ENCODE measurements at places on chromosomes 16 and 17.

DNA sequence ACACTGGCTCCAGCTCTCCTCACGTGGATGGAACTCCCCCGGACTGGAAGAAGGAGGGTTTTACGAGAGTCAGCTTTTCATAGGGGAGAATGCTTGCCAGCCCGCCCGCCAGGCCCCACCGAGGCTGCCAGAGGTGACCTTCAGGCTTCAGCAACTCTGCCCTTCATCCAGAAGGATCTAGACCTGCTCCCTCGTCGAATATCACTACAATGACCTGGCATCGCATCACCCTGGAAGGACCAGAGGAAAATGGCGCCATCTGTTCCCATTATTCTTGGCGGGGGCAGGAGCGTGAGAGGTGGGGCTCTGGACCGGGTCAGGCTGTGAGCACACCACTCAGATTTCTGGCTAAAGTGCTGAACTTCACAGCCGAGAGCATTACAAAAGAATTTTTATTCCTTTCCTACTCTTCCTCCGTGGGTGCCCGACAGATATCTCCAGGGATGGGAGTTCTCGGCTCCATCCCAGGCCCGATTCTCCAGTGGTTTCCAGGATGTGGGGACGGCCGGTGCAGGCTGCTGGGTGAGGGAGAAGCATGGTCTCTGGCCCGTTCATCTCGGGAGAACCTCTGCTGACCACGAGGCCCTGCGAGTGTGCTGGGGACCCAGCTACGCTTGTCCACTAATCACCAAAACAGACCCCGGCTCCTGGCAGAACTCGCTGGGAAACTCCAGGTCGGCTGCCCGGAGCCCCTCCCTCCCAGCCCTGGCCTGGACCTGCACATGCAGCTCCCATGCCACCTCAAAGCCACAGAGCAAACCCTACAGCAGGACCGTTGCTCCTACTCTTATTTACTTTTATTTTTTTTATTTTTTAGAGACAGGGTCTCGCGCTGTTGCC is 36.8 kb upstream of the ZNF469 start:
- no peak for DNase-seq

- DNase-seq = no peak
Observed at GRCh38 chr17:72545766-72546165, 424.9 kb downstream of the SOX9 start.

GRCh38 chr17:63423251-63423950 is 22.7 kb downstream of the CYB561 start:
- DNase-seq = no peak

DNA sequence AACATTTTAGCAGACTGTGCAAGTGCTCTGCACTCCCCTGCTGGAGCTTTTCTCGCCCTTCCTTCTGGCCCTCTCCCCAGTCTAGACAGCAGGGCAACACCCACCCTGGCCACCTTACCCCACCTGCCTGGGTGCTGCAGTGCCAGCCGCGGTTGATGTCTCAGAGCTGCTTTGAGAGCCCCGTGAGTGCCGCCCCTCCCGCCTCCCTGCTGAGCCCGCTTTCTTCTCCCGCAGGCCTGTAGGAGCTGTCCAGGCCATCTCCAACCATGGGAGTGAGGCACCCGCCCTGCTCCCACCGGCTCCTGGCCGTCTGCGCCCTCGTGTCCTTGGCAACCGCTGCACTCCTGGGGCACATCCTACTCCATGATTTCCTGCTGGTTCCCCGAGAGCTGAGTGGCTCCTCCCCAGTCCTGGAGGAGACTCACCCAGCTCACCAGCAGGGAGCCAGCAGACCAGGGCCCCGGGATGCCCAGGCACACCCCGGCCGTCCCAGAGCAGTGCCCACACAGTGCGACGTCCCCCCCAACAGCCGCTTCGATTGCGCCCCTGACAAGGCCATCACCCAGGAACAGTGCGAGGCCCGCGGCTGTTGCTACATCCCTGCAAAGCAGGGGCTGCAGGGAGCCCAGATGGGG is 3.1 kb downstream of the GAA start:
- DNase-seq = no peak

DNA sequence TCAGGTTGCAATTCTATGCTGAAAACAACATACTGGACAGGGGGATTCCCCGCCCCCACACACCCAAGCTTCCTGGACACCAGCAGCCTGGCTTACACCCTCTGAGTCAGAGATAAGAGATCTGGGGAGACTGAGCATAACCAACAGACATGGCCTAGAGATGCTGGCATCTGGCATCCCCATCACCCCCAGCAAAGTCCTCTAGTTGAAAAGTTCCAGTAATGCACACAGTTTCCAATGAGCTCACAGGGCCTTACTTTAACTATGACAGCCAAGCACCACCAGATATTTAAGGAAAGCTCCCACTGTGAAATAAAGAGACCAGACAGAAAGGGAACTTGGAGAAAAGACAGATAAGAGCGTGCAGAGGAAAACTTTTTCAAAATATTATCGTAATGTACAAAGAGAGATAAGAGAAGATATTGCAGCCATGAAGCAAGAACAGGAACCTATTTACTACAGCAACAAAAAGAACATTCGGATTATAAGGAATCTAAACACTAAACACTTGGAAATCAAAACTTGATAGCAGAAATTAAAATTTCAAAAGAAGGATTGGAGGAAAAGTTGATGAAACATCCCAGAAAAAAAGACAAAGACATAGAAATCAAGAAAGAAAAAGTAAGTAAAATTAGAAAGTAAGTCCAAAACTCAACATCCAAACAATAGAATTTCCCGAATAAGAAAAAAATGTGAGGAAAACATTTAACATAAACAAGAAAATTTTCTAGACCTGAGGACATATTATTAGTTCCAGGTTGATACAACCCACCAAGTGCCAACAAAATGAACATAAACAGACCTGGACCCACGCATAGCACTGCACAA is 17.2 kb upstream of the ALOX15 start:
- no peak for DNase-seq

- DNase-seq = no peak
Observed at GRCh38 chr17:4544135-4544950, 10.8 kb downstream of the MYBBP1A start.

GRCh38 chr17:72600934-72601333 is 480.1 kb downstream of the SOX9 start:
- no peak for DNase-seq

GRCh38 chr17:14871921-14872320 is 393.2 kb downstream of the PMP22 start:
- no peak for DNase-seq

DNA sequence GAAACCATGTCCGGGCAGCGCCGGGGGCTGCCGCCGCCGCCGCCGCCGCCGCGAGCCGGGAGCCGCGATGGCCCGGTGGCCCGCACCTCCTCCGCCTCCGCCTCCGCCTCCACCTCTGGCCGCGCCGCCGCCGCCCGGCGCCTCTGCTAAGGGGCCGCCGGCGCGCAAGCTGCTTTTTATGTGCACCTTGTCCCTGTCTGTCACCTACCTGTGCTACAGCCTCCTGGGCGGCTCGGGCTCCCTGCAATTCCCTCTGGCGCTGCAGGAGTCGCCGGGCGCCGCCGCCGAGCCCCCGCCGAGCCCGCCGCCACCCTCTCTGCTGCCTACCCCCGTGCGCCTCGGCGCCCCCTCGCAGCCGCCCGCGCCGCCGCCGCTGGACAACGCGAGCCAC is 587 bp downstream of the HS3ST4 start:
- DNase-seq = no peak

DNA sequence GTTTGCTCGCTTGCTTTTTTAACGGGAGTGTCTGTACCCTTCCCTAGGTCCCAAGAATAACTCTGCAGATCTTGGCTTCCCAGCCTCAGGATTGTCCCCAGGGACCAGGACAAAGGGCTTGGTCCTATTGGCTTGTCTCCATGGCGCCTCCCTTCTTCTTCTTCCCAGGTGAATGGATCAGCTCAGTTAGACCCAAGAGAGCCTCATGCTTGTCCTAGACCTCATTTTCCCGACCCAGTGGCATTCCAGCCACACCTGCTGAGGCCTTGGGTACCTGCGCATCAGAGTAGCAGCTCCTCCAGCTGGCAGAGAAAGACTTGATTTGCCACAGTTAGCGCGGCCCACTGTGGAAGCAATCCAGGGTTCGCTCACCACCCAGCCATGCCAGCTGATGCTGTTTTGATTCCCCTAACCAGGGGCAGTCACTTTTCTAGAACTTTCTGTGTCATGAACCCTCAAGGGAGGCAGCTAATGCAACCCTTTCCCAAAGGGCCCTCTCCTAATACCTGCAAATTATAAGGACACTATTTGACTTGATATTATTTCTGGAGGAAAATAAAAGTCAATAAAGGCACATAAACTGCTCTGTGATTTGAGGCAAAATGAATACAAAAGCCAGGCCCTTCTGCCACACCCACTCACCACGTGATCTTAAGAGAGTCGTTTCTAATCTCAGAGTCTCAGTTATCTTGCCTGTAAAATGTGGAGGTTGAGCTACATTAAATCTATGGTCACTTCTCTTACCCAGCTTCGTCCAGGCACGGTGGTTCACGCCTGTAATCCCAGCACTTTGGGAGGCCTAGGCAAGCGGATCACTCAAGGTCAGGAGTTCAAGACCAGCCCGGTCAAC is 13.9 kb downstream of the GPR142 start:
- no peak for DNase-seq

DNA sequence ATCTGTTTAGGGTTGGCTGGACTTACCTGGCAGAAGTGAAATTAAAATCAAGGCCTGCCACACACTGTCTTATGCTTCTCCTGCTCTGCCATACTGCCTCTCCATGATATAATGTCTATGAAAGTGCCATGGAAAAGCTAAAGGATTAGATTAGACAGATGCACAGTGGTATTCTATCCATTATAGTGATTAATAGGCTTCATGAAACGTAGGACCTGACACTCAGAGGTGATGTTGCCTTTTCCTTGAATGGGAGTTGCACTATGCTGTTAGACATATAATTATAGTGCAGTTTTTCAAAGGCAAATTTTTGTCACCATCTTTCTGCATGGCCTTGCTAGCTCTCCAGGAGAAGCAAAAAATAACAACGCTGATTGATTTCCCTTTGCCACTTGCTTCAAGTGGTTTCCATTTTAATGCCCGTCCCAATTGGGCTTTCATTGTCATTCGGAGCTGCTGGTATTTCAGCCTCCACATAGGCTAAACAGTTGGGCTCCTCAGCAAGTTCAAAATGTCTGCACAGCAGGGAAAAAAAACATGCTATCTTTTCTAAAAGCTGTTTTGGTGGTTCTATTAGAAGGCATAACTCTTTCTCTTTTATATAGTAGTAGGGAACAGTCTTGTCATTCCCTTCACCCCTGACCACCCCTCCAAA is 502.8 kb upstream of the GOT2 start:
- DNase-seq = no peak

DNA sequence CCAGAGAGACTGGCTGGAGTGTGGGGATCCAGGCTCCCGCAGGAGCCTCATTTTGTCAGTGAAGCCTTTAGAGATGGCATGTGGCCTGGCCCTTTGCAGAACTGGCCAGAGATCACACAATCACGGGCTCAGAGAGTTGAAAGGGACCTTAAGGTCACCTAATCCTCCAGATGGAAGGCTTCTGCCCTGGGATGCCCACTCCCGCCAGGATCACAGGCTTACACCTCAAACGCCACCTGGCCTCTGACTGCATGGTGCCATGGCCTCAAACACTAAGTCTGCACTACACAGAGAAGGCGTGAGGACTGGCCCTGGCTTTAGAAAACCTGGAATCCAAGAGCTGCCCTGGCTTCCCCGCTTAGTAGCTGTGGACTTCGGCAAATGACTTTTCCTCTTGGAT is 306.8 kb upstream of the CCL2 start:
- DNase-seq = no peak

GRCh38 chr17:66795486-66795885 is 39.4 kb upstream of the CACNG5 start:
- no peak for DNase-seq

DNA sequence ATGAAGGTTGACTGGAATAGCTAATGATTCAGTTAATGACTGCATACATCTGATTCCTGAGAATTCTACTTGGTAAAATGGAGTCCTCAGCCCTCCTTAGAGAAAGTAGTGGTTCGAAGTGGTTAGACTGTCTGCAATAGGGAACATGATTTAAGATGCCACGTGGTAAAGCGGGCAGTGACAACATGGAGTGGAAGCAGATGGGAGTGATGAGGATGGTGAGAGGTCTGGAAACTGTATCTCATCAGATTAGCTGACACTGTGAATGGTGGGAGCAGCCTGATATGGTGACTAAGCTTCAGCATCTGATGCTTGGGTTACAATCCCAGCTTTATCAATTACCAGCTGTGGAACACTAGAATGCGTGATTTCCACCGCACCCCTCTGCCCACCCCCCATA is 8.4 kb downstream of the CDH11 start:
- DNase-seq = no peak

DNA sequence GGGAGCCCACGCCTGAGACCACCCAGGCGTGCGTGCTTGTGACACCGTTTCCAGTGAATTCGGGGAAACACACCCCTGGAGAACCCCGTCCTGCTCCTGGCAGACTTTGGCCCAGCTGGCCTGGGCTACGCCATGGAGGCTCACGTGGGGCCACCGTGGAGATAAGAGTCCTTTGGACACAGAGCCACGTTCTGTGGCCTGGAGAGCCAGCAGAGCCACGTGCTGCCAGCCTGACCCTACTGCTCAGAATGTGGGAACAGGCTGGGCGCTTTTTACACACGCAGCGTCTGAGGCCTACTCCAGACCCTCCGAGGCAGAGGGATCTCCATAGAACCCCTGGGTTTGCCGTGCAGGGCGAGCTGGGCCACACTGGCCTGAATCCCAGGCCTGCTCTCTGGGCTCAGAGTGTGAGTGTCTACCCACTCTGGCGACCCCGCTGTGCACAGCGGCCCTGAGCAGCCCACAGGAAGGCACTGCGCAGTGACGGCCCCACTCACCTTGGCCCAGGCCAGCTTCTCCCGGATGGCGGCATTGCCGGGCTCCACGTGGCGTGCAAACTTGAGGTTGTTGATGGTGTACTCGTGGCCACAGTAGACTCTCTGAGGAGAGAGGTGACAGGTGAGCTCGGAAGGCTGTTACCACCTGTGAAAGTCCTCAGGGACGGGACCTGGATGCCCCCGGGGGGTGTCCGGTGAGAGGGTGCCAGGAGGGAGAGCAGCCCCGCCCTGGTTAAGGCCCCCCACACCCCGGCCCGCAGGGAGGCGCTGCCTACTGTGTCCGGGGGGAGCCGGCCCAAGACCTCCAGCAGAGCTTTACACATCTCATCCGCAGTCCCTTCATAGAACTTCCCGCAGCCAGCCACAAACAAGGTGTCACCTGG is 10.0 kb downstream of the HAGH start:
- no peak for DNase-seq

- no peak for DNase-seq
Observed at GRCh38 chr17:10166176-10166935, 32.0 kb downstream of the GAS7 start.

GRCh38 chr17:47702391-47702995 is 8.5 kb downstream of the TBKBP1 start:
- DNase-seq = no peak

GRCh38 chr17:6679241-6679640 is 27.7 kb downstream of the C17orf100 start:
- DNase-seq = no peak

GRCh38 chr16:49947907-49948678 is 76.9 kb upstream of the CNEP1R1 start:
- no peak for DNase-seq

Measured in memory B cell (primary cell).